DMS53 (cell line): ENCODE measurements at places on chromosomes 12 and 14.
A peak's percentile ranks its signal among the peaks of the same experiment; 100 is the strongest.

DNA sequence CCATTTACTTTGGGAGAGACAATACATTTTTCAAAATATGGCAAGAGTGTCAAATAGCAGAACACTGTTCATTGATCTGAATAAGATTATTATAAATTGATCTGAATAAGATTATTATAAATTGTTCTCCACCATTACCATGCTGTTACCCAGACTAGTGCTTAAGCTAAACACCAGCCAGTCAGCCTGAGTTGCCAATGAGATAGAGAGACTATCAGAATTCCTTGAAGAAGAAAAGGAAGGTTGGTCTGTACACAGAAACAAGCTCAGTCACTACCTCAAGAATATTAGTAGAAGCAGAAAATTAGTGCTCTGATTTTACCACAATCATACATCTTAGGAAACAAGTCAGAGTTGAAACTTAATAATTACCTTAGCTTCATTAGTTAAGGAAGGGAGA, 469.8 kb downstream of the FOXG1 start:
- DNase-seq, result no peak

DNA sequence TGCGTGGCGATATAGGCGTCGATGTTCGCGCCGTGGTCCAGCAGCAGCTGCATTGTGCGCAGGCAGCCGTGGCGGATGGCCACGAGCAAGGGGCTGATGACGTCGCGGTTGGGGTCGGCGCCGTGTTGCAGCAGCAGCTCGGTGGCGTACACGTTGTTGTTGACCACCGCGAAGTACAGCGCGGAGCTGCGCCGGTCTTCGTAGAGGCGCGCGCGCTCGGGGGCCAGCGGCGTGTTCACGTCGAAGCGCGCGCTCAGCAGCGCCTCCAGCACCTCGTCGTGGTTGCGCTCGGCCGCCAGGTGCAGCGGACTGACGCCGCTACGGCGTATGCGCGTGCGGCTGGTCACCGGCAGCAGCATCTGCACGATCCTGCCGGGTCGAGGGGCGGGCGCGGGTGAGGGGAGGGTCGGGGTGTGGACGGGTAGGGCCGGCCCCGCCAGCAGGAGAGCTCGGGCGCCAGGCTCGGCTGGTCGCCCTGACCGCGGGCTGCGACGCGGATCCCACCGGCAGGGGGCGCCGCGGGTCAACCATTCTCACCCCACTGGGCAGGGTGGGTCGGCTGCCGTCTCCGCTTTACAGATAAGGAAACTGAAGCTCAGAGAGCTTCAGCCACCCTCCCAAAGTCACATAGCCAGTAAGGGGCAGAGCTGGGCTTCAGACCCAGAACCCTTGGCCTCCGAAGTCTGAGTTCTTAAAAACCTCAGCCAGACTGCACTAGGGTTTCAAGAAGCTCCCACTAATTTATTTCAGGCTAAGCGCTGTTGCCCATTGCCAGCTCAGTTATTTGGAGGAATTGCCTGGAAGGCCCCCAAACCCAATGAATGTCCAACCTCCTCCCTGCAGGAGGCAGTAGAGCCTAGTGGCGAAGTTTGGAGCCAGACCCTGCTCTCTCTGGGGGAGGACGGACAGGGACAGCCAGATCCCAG, 12.4 kb downstream of the FAM181A start:
- peak; percentile 84 for DNase-seq

GRCh38 chr12:92987846-92988621, 58.9 kb upstream of the EEA1 start:
- DNase-seq, result peak; percentile 13

- no peak for DNase-seq
These were observed 68.6 kb upstream of the PLXNC1 start for GRCh38 chr12:94079566-94080340.

- DNase-seq, result no peak
These were observed 501 bp downstream of the C1R start for GRCh38 chr12:7091660-7092228.

DNA sequence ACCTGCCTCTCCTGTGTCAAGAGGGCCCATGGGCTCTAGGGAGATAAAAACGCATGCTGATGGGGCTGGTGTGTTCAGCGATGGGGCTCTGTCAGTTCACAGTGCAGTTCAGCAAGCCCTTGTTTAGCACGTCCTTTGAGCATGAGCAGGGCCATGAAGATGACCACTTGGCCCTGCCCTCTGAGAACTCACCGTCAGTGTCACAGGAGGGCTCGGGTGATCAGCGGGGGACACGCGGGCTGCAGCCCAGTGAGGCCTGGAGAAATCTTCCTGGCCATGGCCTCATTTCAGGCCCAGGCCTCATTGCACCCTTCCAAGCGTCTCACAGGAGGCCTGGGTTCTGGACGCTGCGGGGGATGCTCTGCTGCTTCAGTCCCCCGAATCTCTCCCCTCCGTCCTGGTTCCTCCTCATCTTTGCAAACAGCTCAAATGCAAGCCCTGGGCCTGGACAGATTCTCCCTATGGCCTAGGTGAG, 181.6 kb downstream of the ADGRD1 start:
- DNase-seq, result no peak

- peak; percentile 20 for DNase-seq
These were observed 46.7 kb downstream of the IRAK3 start for GRCh38 chr12:66235626-66236281.

GRCh38 chr14:92888896-92889295, 34.1 kb upstream of the CHGA start:
- DNase-seq, result no peak
